ENCODE measurements at places on chromosomes 6 and 20. TPM values are rescaled to one million over a fixed set of nuclear protein-coding genes. Genes with fewer than 3 reads are reported as not detected.

The TIAM2 gene
- 12.8 TPM for total RNA-seq

The CYP21A2 gene
- 1.6 TPM for total RNA-seq

The SLC44A4 gene
- total RNA-seq, result 0.32 TPM

The TMC2 gene
- total RNA-seq, result 0.96 TPM

The NFKBIE gene
- total RNA-seq, result 4.0 TPM

The LINC00237 gene
- not detected for total RNA-seq

The CARMIL1 gene
- 53.0 TPM for total RNA-seq

The FBXO30 gene
- 11.7 TPM for total RNA-seq

The ERVFRD-1 gene
- total RNA-seq, result not detected

The SRMS gene
- total RNA-seq, result not detected

The DDAH2 gene
- total RNA-seq, result 100.0 TPM
